ENCODE measurements at places on chromosomes 12 and 14. TPM values are rescaled to one million over a fixed set of nuclear protein-coding genes. Genes with fewer than 3 reads are reported as not detected.

DNA sequence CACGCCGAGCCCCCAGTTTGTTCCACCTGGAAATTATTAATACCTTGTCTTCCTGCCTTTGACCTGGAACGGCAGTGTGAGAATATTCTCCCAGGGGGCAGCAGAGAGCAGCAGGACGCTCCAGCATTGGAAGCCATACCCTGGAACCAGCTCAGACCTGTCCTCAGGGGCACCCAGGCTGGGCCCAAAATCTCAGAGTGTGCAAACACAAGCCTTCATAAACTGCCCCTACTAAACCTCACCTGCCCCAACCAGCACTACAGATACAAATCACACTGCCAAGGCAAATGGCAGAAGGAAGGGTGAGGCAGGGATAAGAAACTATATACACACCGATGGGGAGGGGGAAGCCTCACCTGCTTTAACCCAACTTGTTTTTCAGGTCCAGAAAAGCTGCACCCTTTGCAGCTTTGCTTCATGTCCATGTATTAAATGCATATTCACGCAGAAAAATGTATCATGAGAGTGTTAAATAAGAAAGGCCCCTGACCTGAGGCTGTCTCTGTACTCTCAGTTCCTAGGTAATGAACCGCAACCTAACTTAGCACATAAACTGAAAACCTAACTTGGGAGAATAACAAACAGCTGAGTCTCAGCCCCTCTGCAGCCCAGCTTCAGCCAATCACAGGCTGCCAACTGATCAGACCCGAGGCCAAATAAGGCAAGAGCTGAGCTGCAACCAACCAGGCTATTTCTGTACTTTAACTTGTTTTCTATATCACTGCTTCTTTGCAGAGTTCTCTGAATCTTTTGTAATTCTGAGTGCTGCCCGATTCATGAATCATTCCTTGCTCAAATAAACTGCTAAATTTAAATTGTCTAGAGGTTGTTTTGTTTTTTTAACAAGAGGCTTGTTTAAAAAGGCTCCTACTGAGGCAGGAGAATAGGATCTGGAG lies 130.1 kb downstream of the SPTSSA start:
- peak; percentile 71 for DNase-seq

GRCh38 chr12:129169928-129170327 lies 316.6 kb downstream of the GLT1D1 start:
- no peak for DNase-seq

DNA sequence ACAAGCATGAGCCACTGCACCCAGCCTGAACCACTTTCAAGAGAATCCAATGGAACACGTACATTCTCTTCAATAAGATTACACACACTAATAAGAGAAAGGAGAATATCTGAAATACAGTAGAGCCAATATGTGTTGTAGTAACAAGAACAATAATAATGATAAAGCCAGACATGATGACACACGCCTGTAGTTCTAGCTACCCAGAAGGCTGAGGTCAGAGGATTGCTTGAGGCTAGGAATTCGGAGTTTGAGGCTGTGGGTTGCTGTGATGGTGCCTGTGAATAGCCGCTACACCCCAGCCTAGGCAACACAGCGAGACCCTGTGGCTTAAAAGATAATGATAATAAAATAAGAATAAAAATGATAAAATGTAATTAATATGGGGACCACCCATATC lies 15.6 kb downstream of the APOBEC1 start:
- DNase-seq, result no peak

DNA sequence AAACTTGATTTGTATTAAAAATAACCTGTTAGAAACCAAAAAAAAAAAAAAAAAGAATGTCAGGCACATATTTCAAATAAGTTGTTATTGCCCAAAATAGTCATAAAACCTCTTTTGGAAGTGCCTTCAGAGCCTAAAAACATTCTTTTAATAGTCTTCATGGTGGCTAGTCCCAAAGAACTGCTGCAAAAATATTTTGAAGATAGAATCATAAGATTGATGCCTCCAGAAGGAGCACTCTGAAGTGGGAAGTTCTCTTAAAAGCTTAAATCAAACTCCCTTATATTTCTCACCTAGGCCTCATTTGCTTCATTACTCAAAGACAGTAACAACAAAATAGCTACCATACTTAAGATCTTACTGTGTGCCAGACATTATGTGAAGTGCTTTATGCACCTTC lies 27.2 kb upstream of the NT5DC3 start:
- no peak for DNase-seq

- no peak for DNase-seq
Measured at GRCh38 chr14:85301506-85301905, 228.4 kb upstream of the FLRT2 start.

The DUSP16 gene
- 9.4 TPM for polyA plus RNA-seq

DNA sequence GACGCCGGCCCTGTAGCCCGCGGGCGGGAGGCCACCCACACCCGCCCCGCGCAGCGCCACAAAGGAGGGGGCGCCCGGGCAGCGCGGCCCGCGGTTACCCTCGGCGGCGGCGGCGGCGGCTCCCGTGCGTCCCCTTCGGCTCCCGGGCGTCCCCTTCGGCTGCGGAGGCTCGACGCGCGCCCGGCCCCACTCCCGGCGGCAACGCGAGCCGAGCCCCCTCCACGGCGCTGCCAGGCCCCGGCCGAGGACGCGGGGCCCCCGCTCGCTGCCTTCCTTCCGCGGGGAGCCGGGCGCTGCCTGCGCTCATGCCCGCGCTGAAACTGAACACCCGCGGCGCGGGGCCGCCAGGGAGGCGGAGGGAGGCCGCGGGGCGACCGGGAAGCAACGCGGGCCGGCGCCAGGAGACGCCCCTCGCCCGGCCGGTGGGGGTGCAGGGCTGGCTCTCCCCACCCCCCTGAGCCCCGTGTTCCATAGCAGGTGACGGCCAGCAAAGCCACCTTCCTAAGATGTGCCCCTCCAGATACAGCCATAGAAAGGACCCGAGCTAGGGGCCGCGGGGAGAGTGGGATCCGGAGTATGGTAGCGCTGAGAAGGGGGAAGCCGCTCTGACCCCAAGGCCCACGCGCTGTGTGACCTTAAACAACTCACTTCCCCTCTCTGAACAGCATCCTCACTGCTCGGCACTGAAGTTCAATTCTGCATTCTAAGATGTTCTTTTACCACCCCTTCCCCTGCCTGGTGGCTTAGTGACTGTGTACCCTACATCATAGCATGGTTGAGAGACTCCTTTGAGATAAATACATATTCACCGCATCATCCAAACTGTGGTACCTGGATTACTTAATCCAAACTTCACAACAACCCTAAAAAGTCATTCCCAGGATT lies 42.8 kb downstream of the KDM2B start:
- DNase-seq, result no peak

DNA sequence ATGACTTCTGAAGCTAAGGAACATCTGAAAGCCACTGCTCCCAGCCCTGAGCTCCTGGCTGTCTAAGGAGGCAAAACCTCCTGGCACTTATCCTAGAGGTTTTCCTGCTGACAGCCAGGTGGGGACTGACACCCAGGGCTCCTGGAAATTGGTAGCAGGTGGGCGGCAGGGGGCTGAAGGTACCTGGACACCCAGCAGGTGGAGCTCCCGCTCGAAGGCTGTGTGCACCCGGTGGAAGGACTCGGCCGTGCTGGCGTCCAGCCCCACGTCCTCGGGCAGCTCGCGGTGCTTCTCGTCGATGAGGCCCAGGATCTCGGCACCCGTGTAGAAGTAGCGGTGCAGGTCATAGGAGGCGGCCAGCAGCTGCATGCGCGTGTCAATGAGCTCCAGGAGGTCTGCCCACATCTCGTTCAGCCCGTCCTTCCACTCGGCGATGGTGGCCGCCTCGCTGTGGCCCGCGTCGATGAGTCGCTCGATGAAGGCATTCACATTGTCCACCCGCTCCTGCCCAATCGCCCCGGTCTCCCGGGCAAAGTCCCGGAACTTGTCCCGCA lies 68.2 kb downstream of the PLEKHG3 start:
- DNase-seq, result no peak

DNA sequence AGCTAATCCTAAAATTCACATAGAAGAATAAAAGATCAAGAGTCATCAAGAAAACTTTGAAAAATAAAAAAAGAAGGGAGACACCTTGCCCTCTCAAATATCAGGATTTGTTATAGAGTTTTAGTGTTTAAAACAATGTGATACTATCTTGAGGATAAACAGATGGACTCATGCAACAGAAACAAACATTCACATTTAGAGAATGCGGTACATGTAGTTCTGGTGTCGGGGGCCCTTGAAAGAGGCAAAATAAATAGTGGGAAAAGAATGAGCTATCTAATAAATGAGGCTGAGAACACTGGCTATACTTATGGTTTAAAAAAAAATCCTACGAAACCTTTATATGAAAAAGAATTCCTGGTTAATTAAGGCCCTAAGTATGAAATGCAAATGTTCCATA lies 127.7 kb downstream of the LLPH start:
- no peak for DNase-seq

GRCh38 chr14:94269156-94269555 lies 23.9 kb downstream of the SERPINA10 start:
- no peak for DNase-seq

- peak; percentile 75 for DNase-seq
Measured at GRCh38 chr14:64303471-64303917, 9.3 kb upstream of the ESR2 start.

DNA sequence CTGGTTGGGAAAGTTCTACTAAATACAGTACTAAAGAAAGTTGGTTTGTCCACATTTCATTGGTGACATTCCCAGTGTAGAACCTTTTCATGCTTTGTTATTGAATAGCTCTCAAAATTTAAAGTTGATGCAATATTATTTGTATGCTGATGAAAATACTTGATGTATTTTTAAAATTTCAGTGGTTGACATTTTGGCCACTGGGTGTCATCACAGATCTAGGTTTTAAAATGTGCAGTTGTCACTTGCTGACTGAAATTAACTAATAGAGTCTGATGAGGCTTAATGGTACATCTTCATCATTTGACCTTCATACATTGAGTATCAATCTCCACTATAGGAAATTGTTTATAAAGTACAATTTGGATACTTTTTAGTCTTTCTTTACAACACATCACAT lies 37.1 kb downstream of the CMAS start:
- peak; percentile 70 for DNase-seq

DNA sequence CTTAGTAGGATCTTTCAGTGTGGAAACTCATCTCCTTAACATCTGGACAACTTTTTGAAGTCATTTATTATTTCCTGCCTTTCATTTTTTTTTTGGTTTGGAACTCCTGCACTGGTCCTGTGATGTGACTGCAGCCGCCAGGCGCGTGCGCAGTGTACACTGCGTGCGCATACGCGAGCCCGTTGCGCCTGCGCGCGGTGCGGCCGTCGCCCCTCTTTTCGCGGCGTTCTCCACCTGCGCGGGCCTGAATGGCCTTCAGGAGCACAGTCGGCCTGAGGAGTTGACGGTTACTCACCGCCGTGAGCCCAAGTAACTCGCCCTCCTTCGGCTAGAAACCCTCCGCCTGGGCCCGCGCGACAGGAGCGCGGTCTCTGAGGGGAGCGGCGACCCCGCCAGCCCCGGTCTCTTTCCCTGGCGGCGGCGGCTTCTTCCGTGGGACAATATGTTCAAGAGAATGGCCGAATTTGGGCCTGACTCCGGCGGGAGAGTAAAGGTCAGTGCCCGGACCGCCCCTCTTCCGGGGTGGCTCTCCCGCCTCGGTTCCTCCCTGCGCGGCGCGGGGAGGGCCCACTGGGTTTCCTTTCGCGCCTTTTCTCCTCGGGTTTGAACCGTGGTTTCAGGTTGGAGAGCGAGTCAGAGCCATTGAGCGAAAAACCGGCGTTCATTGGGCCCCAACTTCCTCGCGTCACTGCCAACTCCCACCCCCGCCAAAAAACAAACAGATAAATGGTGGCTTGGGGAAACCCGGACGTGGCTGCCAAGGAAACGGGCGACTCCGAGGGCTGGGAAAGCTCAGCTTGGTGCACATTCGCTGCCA lies at the start of gene YEATS4:
Gene YEATS4, plus strand, starts transcription at position 213 of the 817 bp plus-strand sequence. Its CDS starts 230 bp downstream, at position 443.
- DNase-seq, result peak; percentile 92

DNA sequence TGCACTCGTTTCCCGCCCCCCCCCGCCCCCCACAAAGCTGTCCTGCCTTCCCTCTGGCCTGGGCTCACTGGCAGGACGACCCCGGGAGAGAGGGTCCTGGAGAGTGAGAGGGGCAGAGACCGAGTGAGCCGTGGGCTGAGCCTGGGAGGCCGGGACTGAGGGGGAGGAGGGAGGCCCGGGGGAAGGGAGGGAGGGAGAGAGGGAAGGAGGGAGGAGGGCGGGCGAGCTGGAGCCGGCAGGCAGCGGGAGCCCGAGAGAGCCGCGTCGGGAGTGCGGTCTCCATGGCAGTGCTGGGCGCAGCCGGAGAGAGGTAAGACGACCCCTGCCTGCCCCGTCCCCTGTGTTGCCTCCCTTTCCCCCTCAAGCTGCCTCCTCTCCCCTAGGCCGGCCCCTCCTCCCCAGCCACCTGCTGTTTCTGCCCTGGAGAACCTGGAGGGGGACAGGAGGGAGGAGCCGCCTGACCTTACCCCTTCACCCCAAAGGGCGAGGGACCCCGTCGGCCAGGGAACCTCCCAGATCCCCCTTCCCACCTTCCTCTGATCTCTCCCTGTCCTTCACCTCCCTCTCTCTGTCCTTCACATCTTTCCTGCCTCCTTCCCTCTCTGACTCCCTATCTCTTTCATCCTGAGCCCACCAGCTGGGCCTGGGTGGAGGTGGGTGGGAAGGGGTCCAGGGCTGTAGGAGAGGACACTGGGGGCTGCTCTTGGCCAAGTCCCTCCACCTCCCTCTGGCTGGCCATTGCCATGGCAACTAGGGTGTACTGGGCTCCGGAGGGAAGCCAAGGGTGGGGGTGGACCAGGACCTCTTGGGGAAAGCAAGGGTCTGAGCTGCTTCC lies at the start of gene GPR162:
Gene GPR162, plus strand, starts transcription at position 231 of the 835 bp plus-strand sequence. CDS start 2,078 bp downstream, outside the sequence.
- DNase-seq, result peak; percentile 65

GRCh38 chr12:19577281-19577530 lies 137.9 kb downstream of the AEBP2 start:
- no peak for DNase-seq

GRCh38 chr12:130127912-130128789 lies 34.1 kb upstream of the FZD10 start:
- no peak for DNase-seq

- no peak for DNase-seq
Measured at GRCh38 chr12:98137278-98137677, 378.1 kb upstream of the TMPO start.

- no peak for DNase-seq
Measured at GRCh38 chr12:87836190-87836589, 193.0 kb downstream of the C12orf50 start.

GRCh38 chr12:116172224-116172849 lies 105.2 kb downstream of the MED13L start:
- no peak for DNase-seq

The KRT71 gene
- not detected for polyA plus RNA-seq

The KRT73 gene
- polyA plus RNA-seq, result not detected

The PLEKHH1 gene
- 0.10 TPM for polyA plus RNA-seq

The ARMH4 gene
- 18.7 TPM for polyA plus RNA-seq

The NDRG2 gene
- 0.34 TPM for polyA plus RNA-seq

The OTOGL gene
- 0.08 TPM for polyA plus RNA-seq

The TMEM132D gene
- not detected for polyA plus RNA-seq

- DNase-seq, result no peak
Measured at GRCh38 chr14:104792101-104792884, 3.3 kb downstream of the AKT1 start.

- DNase-seq, result no peak
Measured at GRCh38 chr14:101196051-101196712, 292.7 kb upstream of the RTL1 start.

DNA sequence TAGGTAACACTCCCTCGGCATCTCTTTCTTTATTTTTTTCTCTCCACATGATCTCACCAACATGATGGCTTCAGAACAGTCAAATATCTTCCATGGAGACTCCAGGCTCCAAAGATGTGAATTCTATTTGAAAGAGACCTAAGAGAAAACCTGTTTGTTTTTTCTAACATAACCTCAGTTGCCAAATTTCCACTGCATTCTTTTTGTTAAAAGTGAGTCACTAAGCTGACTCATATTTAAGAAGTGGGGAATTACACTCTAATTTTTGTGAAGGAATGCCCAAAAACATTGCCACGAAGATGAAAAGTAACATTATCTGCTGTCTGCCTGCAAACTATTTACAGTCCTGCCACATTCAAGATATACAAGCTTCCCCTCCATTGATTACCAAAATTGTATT lies 1337.6 kb downstream of the LRFN5 start:
- peak; percentile 64 for DNase-seq

The TOMM20L gene
- not detected for polyA plus RNA-seq
